ENCODE measurements at places on chromosomes 2 and 18.

GRCh38 chr2:147665105-147665504, 179.7 kb upstream of the ACVR2A start:
- DNase-seq = no peak

- DNase-seq = no peak
Measured at GRCh38 chr18:8264861-8265411, 344.3 kb upstream of the RAB12 start.

DNA sequence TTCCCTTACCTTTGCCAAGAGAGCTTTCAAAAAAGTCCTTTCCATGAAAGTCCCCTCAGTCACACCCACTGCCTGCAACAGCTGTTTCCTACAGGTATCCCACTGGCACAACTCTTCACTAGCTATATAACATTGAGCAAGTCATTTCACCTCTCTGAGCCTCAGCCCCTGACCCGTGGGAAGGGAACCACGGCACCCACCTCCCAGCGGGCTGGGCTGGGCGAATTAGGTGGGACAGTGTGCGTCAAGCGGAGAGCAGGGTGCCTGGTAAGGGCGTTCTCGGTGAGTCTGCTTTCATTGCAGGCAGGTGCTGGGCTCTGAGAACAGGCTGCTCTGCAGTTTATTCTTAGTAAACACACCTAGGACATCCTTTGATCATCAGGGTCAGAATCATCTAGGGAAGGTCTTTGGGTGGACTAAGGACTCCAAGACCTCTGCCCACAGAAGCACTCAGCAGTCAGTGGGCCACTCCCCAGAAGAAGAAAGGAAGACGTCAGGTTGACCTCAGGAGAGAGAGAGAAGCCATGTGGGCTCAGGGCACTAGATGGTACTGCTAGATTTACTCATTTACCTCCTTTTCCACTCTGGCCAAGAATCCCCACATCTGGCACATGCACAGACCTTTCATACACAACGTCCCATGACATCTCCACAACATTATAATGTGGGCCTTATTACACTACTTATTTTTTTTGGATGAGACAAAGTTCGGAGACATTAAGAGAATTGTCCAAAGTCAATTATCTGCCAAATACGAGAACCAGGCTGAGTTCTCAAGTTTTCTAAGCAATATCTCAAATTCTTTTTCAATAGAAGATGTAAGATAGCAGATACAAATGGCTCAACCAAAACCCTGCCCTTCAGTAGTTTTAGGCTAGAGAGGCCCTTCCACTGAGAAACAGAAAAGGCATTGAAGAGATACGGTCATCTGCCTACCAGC, 79.9 kb downstream of the GALNT14 start:
- DNase-seq = no peak

DNA sequence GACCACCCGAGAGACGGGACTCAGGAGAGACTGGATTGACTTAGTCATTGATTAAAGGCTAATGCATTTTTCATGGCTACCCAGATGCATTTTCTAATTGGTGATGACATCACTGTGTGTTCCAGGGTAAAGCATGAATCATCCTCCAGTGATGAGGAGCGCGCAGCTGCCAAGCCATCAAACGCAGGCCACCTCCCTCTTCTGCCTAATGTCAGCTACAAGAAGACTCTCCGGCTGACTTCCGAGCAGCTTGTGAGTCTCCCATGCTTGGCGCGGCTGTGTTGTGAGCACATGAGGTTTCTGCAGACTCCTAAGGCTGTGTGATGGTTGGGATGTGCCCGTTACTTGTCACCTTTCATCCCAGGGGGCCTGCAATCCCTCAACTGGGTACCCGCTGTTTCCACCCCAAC, 56.4 kb downstream of the LPIN1 start:
- DNase-seq = no peak

GRCh38 chr18:55213586-55213985, 254.3 kb upstream of the CCDC68 start:
- DNase-seq = no peak

DNA sequence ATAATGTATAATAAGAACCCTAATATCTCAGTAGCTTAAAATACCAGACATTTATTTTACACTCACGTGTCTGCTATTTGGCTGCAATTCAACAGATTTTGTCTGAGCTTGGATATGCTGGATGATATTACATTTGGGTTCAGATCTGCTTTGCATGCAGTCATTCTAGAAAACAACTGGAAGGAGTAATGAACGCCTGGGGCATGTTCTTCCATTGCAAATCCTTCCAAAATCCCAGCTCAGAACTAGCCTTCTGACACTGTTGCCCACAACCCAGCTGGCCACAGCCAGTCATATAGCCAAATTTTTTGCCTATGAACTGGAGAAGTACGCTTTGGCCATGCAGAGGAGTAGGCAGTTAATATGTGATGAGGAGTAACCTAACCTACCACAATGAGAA, 597.8 kb upstream of the VRK2 start:
- DNase-seq = no peak

Measured in activated naive CD4-positive, alpha-beta T cell treated with Interleukin-2 at 50 U/mL for 16 hours (primary cell).